Occipital lobe (tissue), 3 donors: ENCODE measurements at places on chromosomes 5 and 9. TPM values are rescaled to one million over a fixed set of nuclear protein-coding genes. Genes with fewer than 3 reads are reported as not detected.

Gene CCNJL
- 0.78 TPM for total RNA-seq

GRCh38 chr5:149902177-149902576 lies 42.4 kb downstream of the PDE6A start:
- no peak for DNase-seq

- DNase-seq, result no peak
These were observed 12.5 kb downstream of the STC2 start for GRCh38 chr5:173315495-173316338.

- no peak for DNase-seq
These were observed 91.7 kb downstream of the HRH2 start for GRCh38 chr5:175749591-175749990.

Gene COL23A1
- 0.16 TPM for total RNA-seq

Gene ANKRD18B
- total RNA-seq, result 1.1 TPM

GRCh38 chr5:88524941-88525340 lies 256.3 kb upstream of the TMEM161B start:
- no peak for DNase-seq

- no peak for DNase-seq
These were observed 72.4 kb downstream of the NUDT12 start for GRCh38 chr5:103490030-103490739.
